ENCODE measurements at places on chromosomes 13 and 19.

- DNase-seq = no peak
Observed at GRCh38 chr19:14525729-14526128, 3.7 kb upstream of the TECR start.

- no peak for DNase-seq
Observed at GRCh38 chr19:14185158-14185557, 20.8 kb downstream of the ADGRL1 start.

GRCh38 chr13:33186861-33187291, 98.7 kb downstream of the STARD13 start:
- no peak for DNase-seq

- no peak for DNase-seq
Observed at GRCh38 chr13:18952225-18953016, 229.2 kb downstream of the TUBA3C start.

DNA sequence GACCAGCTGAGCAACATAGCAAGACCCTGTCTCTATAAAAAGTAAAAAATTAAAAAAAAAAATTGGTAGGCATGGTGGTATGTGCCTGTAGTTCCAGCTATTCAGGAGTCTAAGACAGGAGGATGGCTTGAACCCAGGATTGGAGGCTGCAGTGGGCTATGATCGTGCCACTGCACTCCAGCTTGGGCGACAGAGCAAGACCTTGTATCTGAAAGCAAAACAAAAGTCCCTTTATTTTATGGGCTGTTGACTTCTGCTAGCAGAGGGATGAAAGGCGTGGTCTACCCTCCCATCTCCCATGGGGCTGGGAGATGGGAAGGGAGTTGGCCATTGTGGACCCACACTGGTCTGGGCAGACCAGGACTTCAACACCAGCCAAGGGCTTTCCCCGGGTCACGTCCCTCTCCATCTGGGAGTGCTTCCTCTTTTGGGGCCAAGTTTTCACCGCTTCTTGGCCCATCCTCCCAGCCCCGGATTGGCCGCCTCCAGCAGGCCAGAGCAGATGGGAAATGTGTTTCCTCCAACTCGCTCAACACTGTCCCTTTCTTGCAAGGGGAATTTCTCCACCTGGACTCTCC, 2.2 kb upstream of the TNFSF9 start:
- DNase-seq = no peak

DNA sequence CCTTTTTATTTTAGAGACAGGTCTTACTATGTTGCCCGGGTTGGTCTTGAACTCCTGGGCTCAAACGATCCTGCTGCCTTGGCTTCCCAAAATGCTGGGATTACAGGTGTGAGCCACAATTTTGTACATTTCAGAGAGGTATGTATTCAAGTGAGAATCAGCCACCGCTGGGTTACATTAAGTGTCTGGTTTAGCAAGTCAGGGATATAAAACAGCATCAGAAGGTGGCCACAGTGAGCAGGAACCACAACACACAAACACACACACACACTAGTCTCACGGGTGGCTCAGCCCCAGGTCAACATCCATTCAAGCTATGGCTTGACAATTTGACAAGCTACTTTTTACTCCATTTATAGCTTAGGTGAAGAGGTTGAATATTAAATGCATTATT, 20.2 kb downstream of the KLK5 start:
- DNase-seq = no peak

DNA sequence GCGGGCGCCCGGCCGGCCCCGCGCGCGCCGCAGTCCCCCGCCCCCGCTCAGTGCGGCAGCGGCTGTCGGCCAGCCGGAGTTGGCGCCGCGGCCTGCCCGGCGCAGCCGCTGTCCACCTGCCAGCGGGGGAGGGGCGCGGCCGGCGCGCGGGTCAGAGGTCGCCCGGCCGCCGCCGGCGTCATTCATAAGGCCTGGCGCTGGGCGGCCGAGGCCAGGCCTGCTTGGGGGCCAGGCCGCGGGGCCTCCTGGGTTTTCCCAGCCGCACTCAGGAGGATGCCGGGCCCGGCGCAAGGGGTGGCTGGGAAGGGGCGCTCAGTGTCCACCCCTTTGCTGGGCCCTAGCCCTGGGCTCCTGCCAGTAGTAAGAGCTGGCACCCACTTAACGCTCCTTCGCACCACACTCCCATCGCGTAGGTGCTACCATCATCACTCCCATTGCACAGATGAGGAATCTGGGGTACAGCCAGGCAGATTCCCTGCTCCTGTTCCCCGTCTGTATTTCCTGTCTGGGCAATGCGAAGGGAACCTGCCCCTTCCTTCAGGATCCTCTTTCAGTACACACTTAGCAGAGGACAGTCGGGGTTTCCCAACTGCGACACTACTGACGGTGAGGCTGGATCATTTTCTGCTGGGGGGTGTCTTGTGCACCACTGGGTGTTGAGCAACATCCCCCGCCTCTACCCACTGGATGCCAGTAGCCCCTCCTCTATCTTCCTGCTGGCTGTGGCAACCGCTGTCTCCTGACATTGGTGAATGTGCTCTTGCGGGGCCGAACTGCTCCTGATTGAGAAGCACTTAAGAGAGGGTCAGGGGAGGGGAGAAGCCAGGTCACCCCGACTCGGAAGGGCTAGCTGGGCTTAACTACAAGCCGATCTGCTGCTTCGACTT, 846 bp upstream of the PRKACA start:
- no peak for DNase-seq

DNA sequence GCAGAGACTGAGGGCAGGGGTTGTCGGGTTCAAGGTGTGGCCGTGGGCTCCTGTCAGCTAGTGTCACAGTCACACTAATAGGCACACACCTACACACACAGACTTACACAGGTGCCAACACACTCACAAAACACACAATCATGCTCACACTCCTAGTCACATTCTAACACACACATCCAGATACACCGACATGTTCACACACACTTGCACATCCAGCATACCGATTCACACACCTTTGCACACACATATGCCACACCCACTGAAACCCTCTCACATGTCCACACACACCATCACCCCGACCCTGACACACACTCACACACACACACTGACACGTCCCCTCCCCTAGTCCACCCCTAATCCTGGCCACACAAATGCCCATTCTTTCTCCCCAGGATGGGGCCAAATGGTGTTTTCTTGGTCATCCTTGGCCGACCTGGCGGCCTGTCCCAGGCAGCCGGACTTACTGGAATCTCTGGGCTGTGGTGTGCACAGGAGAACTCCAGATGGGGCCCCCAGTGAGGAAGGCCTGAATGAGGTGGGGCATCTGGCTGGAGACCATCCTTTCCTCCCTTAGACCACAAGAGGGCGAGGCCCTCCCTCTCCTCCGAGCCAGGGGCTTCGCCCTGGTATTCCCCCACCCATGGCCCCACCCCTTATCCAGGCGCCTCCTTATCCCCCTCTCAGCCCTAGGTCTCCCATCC, 19.1 kb upstream of the PNMA8B start:
- DNase-seq = no peak

- no peak for DNase-seq
Observed at GRCh38 chr13:75147946-75148345, 334.0 kb downstream of the TBC1D4 start.

- DNase-seq = no peak
Observed at GRCh38 chr19:31392464-31392863, 43.2 kb upstream of the TSHZ3 start.

DNA sequence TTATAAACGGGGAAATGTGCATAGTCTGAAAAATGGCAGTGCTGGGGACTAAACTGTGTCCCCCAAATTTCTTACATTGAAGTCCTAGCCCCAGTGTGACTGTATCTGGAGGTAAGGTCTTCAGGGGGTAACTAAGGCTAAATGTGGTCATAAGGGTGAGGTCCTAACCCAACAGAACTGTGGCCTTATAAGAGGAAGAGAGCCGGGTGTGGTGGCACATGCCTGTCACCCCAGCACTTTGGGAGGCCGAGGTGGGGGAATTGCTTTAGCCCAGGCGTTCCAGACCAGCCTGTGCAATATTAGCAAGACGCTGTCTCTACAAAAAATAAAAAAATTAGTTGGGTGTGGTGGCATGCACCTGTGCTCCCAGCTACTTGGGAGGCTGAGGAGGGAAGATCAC, 17.8 kb downstream of the PROZ start:
- DNase-seq = no peak

Data from hematopoietic multipotent progenitor cell treated with erythropoietin and hydrocortisone succinate and interleukin-3 and kit ligand, for 17 days (in vitro differentiated cells).